Mucosa of descending colon (tissue), 3 donors: ENCODE measurements at places on chromosomes 12 and 14.

DNA sequence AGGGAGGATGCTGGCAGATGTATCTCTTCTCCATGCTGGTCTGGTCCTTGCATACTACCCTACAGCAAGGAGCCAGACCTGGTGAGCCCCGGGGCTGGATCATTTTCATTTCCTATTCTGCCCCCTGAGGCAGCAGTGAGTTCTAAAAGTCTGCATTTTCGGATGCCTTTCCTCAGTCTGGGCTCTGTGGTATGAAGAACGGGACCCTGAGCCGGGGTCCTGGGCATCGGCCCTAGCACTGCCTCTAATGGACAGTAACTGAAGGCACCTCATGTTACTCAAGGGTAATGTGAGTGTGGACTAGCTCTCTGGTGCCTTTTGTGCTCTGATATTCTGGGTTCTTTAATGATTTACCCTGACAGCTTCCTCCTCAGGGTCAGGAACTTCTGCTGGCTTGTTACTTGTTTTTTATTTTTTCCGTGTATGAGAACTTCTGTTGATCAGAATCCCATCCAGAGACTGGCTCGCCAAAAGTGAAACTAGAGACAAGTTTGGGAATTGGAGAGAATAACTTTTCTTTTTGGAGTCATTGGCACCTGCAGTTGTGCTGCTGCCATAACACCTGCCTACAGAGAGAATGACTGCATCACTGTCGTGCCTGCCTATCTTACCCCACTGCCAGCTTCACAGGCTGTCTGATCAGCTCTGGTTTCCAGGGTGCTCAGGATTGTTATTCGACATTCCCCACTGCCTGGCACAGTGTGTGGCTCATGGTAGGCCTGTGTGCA is 62.3 kb downstream of the SUSD6 start:
- DNase-seq, result no peak

DNA sequence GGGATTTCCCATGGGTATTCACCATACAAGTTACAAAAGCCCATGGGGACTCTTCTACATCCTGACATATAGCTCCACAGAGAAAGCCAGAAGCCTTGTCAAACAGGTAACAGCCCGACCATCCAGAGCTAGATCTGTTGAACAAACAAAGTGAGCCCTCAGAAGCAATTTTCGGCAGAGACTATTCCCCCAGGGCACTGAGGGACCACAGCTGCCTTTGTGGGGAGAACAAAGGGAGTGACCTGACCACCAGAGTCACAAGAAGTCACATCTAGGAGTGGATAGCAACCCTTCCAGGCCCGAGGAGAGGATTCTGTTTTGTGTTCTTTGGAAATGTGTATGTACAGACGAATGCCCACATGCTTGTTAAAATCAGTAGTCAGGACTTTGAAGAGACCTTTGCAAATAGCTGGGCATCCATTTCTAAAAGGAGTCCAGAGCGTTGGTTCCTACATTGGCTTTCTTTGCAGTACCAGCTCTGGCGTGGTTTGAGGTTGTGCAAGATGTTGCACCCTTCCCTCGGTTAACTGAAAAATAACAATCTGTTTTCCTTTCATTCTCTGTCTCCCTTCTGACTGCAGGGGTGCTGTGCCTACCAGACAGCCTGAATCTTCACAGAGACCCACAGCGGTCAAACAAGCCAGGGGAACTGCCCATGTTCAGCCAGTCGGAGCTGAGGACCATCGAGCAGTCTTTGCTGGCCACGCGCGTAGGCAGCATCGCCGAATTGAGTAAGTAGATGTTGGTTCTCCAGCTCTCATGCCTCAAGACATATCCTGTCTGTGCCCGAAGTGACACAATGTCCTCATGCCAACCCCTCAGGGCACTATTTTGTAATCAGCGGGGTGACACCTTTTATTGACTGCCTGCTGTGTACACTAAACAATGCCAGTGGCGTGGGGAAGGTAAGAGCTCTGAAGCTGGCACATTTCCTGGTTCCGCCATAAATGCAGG is 165.4 kb upstream of the PWP1 start:
- no peak for DNase-seq

DNA sequence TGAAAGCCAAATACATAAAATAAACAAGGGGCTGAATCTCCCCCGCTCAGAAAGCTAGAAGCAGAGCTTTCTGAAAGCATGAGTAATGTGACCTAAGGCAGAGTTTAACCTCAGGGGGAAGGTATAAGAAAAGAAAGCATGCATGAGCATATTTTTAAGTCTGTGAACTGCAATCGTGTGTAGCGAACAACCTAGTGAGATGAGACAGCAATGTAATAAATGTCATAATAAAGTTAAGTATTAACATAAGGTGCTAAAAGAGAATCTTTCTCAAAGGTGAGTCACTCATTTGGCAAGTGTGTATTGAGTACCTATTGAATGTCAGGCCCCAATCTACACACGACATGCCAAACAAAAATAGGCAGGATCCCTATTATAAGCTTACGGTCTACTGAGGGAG is 14.2 kb upstream of the WDR20 start:
- DNase-seq, result no peak

DNA sequence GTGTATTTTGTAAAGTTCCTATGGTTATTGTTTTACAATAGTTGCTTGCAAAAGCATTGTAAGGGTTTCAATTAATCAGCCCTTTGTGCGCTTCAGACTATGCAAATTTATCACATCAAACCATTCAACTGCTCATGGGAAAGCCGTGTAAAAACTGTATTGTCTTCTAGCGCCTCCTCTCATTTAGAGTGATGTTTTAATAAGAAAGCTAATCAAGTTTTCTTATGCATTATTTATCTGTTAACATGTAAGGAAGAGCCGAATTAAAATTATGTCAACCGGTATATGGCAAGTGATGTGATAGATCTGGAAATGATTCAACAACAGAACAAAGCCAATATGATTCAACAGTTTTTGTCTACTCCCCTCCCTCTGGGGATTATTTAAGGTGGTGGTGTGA is 92.5 kb upstream of the RFX4 start:
- DNase-seq, result no peak

DNA sequence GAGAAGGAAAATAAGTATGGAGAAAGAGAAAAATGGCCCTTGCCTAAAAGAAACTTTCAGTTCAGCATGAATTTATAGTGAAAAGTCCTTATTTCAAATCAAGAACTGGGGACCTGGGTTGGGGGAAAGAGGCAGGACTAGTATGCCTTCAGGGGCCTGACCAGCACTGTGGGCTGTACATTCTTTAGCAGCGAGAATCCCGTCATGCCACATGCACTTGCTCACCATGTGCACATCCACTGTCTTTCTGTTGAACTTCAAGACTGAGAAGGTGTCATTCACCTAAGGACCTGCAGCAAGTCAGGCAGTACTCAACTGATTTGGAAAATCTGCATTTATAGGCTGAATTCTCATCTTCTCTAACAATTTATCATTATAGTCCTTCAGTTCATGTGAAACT is 50.2 kb downstream of the RAB35 start:
- no peak for DNase-seq

GRCh38 chr14:51335961-51336723 is 96.1 kb downstream of the TMX1 start:
- DNase-seq, result no peak

GRCh38 chr12:96112733-96113132 is 77.3 kb upstream of the LTA4H start:
- no peak for DNase-seq

- no peak for DNase-seq
Observed at GRCh38 chr14:94381149-94382030, 7.0 kb downstream of the SERPINA1 start.

- DNase-seq, result no peak
Observed at GRCh38 chr12:128662101-128662500, 161.7 kb downstream of the SLC15A4 start.

- DNase-seq, result peak; percentile 20
Observed at GRCh38 chr12:94207849-94208621, 59.7 kb downstream of the PLXNC1 start.

DNA sequence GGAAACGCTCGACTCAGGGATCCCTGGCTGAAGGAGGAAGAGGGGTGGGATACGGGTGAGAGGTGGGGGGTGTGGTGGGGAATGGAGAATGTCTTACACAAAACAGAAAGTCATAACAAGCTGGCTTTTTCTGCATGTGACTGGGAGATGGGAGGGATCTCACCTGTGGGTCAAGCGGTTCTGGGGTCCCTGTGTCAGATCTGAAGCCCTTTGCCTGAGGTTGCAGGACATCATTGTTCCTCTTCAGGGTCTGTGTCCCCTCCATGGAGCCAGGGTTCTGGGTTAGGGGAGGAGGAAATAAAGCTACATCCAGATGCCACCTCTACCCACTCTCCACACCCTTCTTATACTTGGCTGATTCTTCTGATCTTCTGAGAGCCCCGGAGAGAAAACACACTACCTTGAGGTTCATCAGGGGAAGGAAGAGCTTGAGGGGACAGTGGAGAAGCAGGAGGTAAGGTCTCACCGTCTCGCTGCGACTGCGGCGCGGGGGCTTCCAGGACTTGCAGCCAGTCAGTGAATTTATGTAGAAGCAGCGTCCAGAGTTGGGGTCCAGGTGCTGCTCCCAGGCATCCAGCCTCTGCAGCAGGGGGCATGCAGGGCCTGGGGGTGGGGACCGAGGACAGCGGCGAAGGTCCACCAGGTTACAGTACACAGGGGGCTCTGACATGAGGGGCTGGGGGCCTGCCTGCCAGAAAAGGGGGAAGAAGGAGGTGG is 2.5 kb downstream of the ARHGAP9 start:
- peak; percentile 31 for DNase-seq

GRCh38 chr14:44898551-44898950 is 63.2 kb downstream of the KLHL28 start:
- no peak for DNase-seq

DNA sequence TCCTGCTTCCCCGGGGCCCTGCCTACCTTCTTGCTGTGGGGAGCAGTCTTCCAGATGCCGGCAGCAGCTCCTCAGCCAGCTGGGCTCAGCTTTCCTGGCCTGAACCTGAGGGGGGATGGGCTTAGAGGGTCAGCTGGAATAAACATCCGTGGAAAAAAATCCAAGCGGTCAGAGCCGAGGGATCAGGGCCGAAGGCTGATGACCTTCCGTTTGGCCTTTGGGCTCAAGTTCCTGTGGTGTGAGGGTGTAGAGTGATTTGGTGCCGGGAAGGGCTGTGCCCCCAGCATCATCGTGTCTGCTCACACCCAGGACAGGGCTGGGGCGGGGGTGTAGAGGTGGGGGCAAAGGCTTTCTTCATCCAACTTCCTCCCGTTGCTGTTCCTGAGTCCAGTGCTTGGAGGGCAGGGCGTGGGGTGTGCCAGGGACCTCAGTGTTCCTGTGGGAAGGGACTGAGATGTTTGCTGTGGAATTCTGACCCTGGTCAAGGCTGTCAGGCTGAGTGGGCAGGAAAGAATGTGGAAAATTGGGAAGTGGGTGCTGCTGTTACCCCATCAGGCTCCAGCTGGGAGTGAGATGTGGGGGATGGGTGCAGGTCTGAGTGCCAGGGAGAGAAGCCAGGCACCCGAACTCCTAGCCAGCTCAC is 2.6 kb downstream of the SMIM41 start:
- no peak for DNase-seq

GRCh38 chr12:7180685-7181084 is 8.8 kb upstream of the PEX5 start:
- no peak for DNase-seq
